NCI-H1105 treated with DMSO at 0.1 percent for 48 hours (cell line): ENCODE measurements at places on chromosomes 11 and 22.

GRCh38 chr11:84339796-84340195, 1053.6 kb upstream of the CCDC90B start:
- no peak for DNase-seq

DNA sequence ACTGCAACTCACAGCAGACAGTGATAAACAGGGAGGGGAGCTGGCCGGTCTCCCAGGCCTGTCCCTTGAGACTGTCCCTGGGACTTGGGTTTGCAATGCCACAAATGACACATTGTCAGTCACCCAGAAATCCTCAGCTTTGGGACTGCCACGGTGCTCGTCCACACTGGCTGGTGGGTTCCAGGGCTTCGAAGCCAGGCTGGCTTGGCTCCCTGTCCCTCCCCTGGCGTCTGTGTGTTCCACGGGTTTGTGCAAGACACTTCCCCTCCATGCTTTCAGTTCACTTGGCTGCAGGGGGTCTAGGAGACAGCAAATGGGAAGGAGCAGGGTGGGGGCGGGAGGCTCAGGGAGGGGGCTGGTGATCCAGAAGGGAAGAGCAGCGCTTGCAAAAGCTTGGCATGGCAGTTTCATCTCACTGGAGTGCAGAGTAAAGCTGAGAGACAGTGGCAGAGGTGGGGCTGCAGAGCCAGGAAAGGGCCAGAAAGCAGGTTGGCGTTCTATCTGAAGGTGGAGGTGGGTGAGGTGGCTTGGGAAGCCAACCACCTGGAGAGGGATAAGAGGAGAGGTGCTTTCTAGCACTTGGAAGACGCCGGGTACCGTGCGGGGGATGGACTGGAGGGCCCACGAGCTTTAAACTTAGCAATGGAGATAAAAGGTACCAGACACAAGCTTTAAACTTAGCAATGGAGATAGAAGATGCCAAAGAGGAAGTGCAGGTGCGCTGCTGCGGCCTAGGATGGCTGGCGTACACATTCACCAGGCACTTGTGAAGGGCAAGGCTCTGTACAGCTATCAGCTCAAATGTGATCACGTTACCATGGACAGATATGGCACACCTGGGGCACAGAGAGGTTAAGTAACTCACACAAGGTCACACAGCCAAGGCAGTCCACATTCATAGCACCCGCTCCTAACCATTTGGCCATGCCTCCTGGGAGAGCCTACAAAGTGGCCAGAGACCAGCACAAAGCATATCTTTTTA, 86.4 kb upstream of the SHISAL1 start:
- no peak for DNase-seq

GRCh38 chr11:122981388-122982264, at the start of gene BSX:
BSX (minus strand) TSS chr11:122981834; CDS start chr11:122981671, 163 bp downstream.
- DNase-seq, result no peak

GRCh38 chr22:40602231-40602630, 34.3 kb downstream of the MRTFA start:
- DNase-seq, result no peak

GRCh38 chr11:46026606-46027293, 94.5 kb downstream of the PHF21A start:
- DNase-seq, result no peak

DNA sequence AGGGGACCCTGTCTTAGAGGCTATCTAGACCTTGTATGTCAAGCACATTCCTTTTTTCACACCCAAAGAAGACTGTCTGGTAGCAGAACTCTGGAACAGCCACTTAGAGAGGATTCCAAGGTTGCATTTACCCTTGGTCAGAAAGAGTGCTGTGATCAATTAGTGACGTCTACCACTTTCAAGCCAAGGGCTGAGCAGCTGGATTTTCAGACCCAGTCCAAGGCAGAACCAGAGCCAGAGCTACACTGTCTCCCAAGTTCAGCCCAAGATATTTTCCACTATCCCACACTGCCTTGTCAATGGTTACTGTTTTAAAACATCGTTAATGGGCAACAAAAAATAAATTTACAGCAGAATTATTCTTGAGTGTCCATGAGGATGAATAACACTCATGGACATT, 24.0 kb downstream of the ABCC8 start:
- DNase-seq, result no peak

- DNase-seq, result no peak
Observed at GRCh38 chr11:126891556-126892217, 108.9 kb downstream of the KIRREL3 start.

DNA sequence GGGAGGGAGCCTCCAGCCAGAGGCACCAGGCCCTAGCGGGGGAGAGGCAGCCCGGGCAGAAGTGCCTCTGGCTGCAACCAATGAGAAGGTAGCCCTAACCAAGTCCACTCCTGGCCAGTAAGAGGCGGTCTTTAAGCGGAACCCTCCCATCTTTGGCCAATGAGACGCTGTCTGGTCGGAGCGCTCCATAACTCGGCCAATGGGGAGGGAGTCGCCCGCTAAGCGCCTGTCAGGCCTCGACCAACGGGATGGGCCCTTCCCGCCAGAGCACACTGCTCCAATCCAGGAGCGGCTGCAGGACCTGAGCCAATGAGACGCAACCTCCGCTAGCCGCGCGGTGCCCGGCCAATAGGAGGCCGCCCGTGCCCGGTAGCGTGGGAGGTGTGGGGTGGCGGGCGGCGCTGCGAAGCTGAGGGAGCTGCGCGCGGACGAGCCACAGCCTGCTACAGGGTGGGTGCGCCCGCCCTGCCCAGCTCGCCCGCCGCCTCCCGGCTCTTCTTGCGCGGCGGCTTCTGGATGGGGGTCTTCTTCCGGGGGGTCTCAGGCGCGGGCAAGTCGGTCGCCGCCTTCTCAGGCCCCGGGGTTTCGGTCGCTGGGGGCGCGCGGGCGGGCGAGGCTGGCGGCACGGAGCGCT, 12.6 kb downstream of the SCARF2 start:
- DNase-seq, result no peak

DNA sequence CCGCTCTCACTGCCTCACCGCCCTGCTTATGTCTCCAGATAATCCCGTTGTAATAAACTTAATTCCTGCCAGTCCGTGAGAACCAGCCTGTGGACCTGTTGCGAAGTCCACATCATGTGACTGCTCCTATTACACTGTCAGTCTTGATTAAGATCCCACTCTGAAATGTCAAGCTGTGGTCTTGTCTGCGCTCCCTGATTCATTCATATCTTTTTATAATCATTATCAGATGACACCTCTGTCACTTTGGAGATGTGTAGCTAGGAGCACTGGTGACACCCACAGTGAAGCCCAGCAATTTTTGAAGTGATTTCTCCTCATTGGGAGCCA, 377.3 kb downstream of the TBC1D22A start:
- no peak for DNase-seq

DNA sequence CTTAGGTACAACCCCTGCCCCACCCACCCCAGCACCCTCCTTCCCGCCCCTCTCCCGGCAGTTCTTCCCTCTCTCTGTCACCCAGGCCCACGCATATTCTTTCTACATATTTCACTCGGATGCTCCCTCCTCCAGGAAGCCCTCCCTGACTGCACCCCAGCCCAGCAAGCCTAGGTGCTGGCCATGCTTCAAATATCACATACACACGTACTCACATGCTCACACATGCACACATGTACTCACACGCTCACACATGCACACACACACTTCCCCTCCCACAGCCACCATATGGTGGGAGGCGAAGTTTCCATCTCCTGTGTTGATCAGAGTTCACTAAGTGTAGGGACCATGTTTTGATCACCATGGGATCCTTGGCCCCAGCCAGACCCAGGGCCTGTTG, 90.4 kb downstream of the WNT7B start:
- DNase-seq, result no peak

DNA sequence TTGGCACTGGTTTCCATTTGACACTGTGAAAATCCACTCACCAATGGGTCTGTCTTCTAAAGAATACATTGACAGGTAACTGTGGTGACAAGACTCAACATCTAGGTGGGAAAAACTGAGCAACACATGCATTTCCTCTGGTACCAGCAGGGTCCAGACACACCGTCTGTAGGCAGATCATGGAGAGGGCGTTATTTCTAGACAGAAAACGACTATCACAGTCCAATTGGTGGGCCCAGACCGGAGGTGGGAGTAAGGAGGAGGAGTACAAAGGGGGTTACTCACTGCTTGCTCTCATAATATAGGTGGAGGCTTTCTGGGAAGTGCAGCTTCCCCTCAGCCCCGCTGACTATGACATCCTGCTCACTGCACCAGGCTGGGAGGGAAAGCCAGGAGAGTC, 9.9 kb downstream of the OVCH2 start:
- DNase-seq, result no peak

DNA sequence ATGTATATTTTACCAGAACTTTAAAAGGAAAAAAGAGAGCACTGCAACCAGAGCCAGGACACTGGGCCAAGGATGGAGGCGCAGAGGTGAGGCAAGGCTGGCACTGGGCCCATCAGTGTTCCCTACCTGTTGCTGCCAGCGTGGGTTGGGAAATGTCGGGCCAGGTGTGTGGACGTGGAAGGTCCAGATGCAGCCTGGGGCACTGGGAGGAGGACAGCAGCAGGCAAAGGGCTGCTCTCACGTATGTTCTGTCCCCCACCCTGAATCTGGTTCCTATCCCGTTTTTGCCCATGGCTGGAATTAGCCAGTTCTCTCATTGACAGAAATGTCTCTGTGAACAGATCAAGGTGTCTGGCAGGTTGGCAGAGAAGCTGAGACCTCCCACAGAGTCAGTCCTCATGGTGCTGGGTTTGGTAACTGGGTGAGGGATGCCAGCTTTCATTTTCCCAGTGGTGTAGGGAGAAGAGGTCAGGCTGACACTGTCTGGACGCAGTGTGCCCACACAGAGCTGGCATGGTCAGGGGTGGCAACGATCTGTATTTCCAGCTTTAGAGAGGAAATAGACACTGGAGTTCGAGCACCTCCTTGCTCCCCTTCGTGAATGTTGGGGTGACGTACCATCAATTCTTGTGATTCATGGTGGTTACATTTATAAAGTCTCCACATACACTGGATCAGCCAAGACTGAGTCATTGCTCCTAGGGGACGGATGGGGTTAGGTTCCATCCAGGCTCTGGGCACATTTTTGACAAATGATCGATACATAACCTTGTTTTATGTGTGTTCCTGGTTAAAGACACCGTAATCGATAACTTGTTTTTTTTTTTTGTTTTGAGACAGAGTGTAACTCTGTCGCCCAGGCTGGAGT, 4.3 kb upstream of the PNPLA3 start:
- DNase-seq, result no peak
